Tibial nerve (tissue), 4 donors: ENCODE measurements at places on chromosomes 5 and 9. TPM values are rescaled to one million over a fixed set of nuclear protein-coding genes. Genes with fewer than 3 reads are reported as not detected.

PCA3 gene
- total RNA-seq, result not detected

CCL21 gene
- 4.6 TPM for total RNA-seq

GPR150 gene
- total RNA-seq, result 3.1 TPM

PCDHA11 gene
- total RNA-seq, result 0.98 TPM

SPEF2 gene
- 9.6 TPM for total RNA-seq

CRB2 gene
- not detected for total RNA-seq

PAPPA gene
- total RNA-seq, result 8.1 TPM

MAST4 gene
- total RNA-seq, result 19.5 TPM

FOXE1 gene
- total RNA-seq, result not detected

MUSK gene
- not detected for total RNA-seq

ZNF367 gene
- total RNA-seq, result 3.3 TPM

TAF11L10 gene
- not detected for total RNA-seq

ANKRD31 gene
- 0.21 TPM for total RNA-seq

OR1J2 gene
- not detected for total RNA-seq

WASHC1 gene
- 14.7 TPM for total RNA-seq

CEL gene
- total RNA-seq, result 10.5 TPM

PCDHGB4 gene
- total RNA-seq, result 12.3 TPM

RELL2 gene
- total RNA-seq, result 2.1 TPM

CARD19 gene
- 93.6 TPM for total RNA-seq

ACOT12 gene
- 1.7 TPM for total RNA-seq

TMC1 gene
- total RNA-seq, result 0.30 TPM

CWC27 gene
- 17.3 TPM for total RNA-seq

SOX30 gene
- not detected for total RNA-seq

KIAA0825 gene
- total RNA-seq, result 4.8 TPM
